RWPE1 (cell line): ENCODE measurements at places on chromosomes 2 and 18.

DNA sequence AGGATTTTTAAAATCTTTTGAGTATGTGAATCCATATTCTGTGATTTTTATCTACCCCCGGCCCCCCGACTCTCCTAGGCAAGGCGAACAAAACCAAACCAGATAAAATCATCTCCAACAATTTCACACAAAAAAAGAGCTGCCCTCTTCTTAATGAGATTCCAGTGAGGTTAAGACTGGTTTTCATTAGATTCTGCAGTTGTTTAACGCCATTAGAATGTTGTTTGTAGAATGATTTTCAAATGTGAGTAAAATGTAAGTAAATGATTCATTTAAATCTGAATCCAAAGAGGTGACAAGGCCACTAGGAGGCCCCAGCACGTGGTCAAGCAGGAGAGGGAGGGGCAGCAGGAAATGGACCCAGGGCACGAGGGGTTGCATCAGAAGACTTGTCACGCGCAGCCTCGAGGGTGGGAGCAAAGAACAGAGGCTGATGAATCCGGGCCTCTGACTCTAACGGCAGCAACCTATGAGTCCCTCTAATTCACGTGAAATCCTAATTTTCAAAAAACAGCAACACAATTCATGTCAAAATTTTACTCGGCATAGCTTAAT, 24.3 kb upstream of the KLHL29 start:
- no peak for DNase-seq

DNA sequence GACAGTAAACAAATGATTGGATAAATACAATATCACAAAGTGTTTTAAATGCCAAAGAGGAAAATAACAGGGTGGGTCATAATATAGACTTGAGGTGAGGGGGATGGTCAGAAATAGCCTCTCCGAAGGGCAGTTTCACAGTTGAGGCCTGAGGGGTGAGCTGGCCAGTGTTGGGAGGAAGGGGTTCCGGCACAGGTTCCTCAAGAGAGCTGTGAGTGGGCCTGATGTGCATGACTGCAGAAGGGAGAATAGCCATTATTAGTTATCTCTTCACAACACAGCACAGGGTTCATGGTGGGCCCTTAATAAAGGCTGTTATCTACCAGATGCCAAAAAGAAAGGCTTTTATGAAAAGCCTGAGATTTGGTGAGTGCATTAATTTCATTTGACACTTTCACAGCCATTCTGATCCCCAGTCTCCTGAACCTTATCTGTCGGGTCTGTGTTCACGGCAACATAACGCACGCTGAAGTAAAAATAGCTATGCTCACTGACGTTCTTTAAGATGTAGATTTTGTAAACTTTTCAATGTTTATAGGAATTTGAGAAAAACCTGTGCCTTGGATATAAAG, 39.6 kb downstream of the POLR1A start:
- no peak for DNase-seq

DNA sequence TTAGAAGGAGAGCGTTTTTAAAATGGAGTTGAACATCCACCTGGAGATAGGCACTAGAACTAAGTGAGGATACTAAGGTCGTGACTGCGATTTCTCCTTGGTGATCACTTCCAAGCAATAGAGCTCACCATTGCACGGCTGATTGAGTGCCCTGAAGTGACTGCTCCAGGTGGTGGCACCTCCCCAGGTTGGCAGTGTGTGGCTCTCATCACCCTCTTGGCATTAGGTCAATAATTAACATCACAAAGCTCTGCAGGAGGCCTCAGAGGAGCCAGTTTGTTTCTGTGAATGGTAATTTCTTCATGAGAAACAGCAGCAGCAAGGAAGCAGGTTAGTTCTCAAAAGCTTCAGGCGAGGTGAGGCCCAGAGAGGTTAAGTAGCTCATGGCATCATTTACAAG, 259.6 kb downstream of the CLIP4 start:
- no peak for DNase-seq

DNA sequence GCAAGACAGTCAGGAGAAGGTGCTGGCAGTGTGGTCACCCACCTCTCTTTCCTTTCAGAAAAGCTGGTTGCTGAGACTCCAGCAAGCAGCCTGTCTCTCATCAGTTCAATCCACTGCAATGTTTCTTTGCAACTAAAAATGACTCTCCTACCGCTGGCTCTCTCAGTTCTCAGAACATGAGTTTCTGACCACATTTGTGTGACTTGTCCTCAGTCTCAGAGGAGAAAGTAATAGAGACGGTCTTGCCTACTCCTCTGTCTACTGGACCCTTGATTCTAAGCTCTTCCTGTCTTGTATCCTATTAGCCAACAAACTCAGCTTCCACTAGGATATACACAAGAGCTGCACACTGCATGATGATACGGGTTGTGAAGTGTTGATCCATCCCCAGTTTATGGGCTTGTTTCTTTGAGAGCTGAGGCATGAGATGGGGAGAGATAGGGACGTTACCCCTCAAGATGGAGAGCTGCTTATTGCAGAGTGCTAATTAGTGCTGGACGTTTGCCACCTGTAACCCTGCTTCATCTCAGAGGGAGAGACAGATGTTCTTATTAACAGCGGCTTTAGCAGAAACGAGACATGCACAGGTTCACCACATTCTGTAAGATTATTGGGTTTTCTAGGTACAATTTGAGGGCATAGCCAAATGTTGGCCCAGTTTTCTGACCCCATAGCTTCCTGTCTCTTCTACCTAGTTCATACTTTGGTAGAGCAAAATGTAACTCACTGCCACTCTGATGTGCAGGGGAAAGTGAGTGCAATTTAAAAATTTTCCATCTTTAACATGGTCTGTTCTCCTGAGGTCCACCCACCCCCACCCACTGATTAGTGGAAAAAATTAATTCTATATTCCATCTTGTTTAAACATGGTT, 32.4 kb upstream of the YWHAQ start:
- DNase-seq = no peak

DNA sequence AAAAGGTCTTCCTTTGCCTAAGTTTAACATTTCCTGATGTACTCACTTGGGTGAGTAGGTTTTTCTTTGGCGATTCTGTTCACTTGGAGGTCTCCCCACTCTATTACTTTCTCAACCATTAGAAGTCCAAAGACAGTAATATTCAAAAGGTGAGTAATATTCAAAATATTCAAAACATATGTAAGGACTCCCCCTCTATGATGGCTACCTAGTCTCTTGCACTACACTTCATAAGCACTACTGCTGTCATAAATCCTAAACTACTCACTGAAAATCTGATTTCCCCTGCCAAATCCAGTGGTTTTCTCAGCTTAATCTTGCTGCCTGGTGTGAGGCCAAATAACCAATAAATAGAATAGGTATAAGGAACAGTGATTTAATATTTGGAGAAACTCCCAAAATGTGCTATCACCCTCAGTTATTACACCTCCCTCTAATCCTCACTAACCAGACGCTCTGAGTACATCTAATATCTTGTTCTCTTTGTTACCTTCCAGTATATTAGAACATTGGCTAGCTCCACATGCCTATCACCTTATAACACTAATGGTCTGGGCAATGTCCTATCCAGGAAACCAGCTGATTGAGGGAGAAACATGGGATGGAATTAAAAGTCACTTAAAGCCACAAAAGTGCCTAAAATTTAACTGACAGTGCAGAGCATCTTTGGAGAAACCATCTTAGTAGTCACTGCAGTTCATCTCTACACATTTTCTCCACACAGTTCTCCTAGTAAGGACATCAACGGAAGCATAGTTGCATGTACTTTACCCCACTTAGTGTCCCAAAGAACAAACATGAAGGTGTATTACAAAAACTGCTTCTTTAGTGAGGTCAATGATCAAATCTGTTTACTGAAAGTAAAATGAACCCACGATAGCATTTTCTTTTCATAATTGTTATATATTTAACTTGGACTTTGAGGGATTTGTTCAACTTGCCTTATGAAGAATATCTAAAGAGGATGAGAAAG, 54.8 kb downstream of the MBD2 start:
- no peak for DNase-seq

DNA sequence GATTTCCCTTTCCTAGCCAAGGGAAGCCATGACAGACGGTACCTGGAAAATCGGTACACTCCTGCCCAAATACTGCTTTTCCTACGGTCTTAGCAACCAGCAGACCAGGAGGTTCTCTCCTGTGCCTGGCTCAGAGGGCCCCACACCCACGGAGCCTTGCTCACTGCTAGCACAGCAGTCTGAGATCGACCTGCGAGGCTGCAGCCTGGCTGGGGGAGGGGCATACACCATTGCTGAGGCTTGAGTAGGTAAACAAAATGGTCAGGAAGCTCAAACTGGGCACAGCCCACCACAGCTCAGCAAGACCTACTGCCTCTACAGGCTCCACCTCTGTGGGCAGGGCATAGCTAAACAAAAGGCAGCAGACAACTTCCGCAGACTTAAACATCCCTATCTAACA, 6.8 kb upstream of the CD207 start:
- no peak for DNase-seq

GRCh38 chr2:133415210-133415876, 152.9 kb downstream of the NCKAP5 start:
- no peak for DNase-seq

DNA sequence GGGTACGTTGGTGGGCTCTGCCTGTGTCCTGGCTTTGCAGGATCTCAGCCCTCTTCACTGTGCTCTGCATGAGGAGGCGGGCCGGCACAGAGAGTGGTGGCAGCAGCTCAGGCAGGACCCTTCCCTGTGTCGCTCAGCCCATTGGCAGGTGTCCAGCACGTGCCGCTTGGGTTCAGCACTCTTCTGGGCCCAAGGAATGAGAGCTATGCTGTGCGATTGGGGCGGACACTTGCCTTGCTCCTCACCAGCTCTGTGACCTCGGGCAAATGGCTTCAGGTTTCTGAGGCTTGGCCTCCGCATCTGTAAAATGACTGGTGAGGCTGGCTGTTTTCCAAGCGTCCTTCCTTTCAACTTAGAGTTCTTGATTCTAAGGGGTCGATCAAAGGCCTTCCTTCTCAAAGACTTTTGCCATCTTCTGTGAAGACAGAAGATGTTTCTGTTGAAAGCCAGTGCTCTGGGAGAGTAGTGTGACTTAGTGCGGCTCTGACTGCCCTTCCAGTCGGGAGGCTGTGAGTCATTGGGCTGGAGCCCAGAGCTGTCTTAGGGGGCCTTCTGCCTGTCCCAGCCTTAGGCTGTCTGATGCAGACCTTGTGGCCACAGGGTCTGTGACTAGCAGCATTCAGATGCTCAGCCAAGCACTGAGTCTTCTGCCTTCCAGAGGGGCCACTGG, 35.6 kb downstream of the GLI2 start:
- peak; percentile 27 for DNase-seq

DNA sequence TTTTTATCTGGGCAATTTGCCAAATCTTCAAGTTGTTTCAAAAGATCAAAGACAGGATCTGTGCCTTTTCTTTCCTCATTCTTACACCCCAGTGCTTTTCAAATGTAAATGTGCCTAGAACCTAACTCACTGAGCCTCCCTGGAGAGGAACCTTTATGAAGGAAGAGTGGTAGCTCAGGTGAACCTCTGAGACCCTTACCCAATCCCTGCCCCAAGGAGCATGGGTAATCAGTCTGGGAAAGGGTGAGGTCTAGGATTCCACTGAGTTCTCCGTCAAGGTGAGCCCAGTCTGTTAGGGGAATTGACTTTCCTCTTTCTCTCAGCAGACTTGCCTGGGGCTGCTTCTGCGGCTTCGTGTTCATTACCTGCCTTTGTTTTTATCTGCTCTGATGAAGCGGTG, 88.1 kb upstream of the MAP4K4 start:
- DNase-seq = no peak

- no peak for DNase-seq
These were observed 85.5 kb downstream of the PLB1 start for GRCh38 chr2:28581312-28581711.
